Activated B cell treated with CpG ODN at 0.5 μM for 24 hours (primary cell): ENCODE measurements at places on chromosomes 3 and 15.

GRCh38 chr3:181753391-181753790 is 41.7 kb downstream of the SOX2 start:
- no peak overlapping the region for H3K4me3 ChIP-seq
- DNase-seq: no peak
- H3K27ac ChIP-seq: no peak overlapping the region

- H3K27ac ChIP-seq: no peak overlapping the region
- no peaks in the 10 kb centered on the region for H3K4me1 ChIP-seq
- H3K36me3 ChIP-seq: no peaks in the 10 kb centered on the region
Measured at GRCh38 chr15:89450076-89451006, 46.0 kb downstream of the RHCG start.

GRCh38 chr3:28103861-28104260 is 137.6 kb upstream of the CMC1 start:
- no peak overlapping the region for H3K27ac ChIP-seq
- H3K27me3 ChIP-seq: peaks cover 2% of the 10 kb centered on the region
- no peak for DNase-seq
- H3K36me3 ChIP-seq: no peaks in the 10 kb centered on the region

GRCh38 chr3:52099001-52099401 is 42.6 kb upstream of the DUSP7 start:
- no peaks in the 10 kb centered on the region for H3K4me1 ChIP-seq
- H3K36me3 ChIP-seq: peaks cover 2% of the 10 kb centered on the region
- H3K4me3 ChIP-seq: no peak overlapping the region
- no peak for DNase-seq

DNA sequence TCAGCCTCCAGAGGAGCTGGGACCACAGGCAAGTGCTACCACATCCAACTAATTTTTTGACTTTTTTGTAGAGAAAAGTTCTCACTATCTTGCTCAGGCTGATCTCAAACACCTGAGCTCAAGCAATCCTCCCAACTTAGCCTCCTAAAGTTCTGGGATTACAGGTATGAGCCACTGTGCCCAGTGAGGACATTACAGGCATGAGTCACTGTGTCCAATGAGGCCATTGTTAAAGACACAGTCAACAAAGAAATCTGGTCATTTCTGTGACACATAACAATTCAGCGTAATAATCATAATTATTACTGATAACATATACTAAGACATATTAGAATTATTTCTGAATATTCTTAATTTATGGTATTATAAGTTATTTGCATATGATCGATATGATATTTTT is 463.4 kb upstream of the NDN start:
- DNase-seq: no peak
- H3K27me3 ChIP-seq: no peaks in the 10 kb centered on the region
- no peaks in the 10 kb centered on the region for H3K4me1 ChIP-seq
- H3K36me3 ChIP-seq: no peaks in the 10 kb centered on the region
- H3K4me3 ChIP-seq: no peak overlapping the region
- H3K27ac ChIP-seq: no peak overlapping the region

- H3K4me3 ChIP-seq: no peak overlapping the region
- peak overlapping the region; percentile 59 for H3K27ac ChIP-seq
- no peak for DNase-seq
- peaks cover 71% of the 10 kb centered on the region for H3K4me1 ChIP-seq
- H3K27me3 ChIP-seq: no peaks in the 10 kb centered on the region
- H3K36me3 ChIP-seq: peaks cover 14% of the 10 kb centered on the region
Measured at GRCh38 chr3:133570937-133571320, 2.6 kb upstream of the CDV3 start.

DNA sequence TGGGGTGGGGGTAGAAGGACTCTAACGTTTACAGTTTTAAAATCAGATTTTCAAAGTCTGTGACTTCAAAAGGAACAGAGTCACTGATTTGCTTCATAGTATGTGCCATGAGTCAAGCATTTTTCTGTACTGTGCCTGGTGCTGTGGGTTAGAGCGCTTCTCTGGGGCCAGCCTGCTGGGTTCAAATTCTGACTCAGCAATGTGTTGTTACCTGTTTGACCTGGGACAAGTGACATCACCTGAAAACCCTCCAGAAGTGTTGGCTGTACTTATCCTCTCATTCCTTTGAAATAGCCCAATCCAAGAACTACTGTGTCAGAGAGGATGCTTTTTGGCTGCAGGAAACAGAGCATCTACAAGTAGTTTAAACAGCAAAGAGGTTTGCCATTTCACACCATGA is 101.7 kb downstream of the LSM3 start:
- no peaks in the 10 kb centered on the region for H3K4me1 ChIP-seq
- H3K27me3 ChIP-seq: peaks cover 13% of the 10 kb centered on the region
- H3K4me3 ChIP-seq: no peak overlapping the region
- H3K36me3 ChIP-seq: no peaks in the 10 kb centered on the region

DNA sequence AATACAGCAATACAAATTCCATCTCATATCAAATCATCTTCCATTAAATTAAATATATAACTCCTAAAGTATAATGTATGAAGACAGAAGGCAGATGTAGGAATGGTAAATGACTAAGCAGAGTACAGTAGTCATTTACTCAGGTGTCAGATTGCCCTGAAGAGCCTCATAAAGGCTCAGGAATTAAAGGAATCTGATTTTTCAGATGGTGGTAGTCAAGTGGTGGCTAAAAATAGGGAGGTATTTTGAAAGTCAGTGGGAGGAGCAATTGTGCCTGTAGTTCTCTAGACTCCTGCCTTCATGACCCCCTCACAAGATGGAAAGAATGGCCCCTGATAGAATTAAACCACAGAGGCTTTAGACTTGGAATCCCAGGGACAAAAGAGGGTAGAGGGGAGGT is 142.7 kb upstream of the SYNPR start:
- DNase-seq: no peak
- H3K4me3 ChIP-seq: no peak overlapping the region
- no peaks in the 10 kb centered on the region for H3K36me3 ChIP-seq
- no peaks in the 10 kb centered on the region for H3K4me1 ChIP-seq
- H3K27ac ChIP-seq: no peak overlapping the region
- H3K27me3 ChIP-seq: no peaks in the 10 kb centered on the region

DNA sequence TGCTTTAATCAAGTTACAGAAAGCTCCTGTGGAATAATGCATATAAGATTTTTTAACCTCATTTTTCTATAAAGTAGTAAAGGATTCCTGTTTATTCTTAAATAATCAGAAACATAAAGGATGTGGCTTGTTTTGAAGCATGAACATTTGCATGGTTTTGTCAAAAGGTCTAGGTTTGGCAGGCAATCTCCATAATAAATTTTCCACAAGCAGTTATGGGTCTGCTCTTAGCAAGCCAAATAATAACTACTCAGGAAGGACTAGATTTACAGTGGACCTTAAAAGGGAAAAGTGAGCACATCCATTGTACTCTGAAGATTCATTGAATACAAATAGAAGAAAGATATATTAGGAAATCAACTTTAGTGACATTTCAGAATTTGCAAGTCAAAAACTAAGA is 407.3 kb upstream of the CBLB start:
- H3K36me3 ChIP-seq: no peaks in the 10 kb centered on the region
- no peak overlapping the region for H3K27ac ChIP-seq
- peaks cover 26% of the 10 kb centered on the region for H3K4me1 ChIP-seq

- no peaks in the 10 kb centered on the region for H3K27me3 ChIP-seq
Measured at GRCh38 chr3:57911593-57911992, 96.6 kb upstream of the FLNB start.

DNA sequence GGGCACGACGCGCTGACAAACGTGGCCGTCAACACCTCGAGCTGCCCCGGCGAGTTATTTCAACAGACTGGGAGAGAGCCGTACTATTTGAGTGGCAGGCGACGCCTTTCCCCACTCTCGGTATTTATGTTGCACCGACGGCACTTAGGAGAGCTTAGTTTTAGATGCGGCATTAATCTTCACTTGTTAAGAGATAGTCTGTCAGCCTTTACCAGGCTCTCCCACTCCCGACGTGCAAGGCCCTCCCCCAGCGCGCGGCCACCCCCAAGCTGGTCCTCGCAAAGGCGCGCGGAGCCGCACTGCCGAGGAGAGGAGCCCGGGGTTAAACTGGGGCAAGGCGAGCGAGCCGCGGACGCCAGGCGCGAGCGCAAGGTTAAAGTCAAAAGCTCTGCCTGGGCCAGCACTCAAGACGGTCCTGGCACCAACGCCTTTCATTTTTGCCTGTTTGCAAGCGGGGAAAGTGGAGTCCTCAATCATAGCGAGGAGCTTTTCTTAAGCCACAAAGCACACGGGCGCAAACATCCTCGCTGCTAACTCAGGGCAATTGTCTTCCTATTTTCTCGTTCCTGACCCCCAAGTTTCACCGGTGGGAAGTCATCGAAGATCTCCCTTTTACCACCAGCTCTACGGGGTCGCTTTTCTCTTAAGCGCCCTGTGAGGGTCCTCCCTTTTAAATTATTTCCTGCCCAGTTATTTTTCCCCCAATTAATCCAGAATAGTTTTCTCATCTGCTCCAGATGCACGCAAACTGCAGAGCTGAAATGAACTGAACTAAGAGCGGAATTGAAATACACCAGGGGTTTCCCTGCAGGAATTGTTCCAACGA is 86.6 kb downstream of the NR2F2 start:
- no peaks in the 10 kb centered on the region for H3K36me3 ChIP-seq
- H3K4me3 ChIP-seq: no peak overlapping the region
- H3K4me1 ChIP-seq: no peaks in the 10 kb centered on the region

- DNase-seq: no peak
- H3K36me3 ChIP-seq: peaks cover 56% of the 10 kb centered on the region
- H3K27ac ChIP-seq: no peak overlapping the region
- H3K4me3 ChIP-seq: no peak overlapping the region
- H3K4me1 ChIP-seq: peaks cover 41% of the 10 kb centered on the region
Measured at GRCh38 chr3:47015151-47015550, 35.7 kb downstream of the NBEAL2 start.

DNA sequence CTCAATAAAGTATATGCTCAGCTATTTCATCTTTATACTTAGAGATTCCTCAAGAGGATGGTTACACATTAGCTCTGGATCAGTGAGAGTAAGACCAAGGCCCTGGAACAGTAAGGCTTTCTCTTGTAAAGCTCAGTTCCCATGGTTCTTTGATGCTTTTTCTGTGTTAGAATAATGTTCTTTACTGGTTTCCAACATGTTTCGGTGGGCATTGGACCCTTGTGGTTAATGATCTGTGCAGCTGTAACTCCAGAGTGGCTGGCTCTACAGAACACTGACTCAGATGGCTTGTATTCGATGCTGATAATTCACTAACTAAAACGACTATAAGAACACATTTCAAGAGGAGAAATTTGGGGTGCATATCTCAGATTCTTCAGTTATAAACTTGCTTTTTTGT is 114.7 kb downstream of the AKAP13 start:
- H3K4me3 ChIP-seq: no peak overlapping the region
- no peak for DNase-seq
- no peaks in the 10 kb centered on the region for H3K27me3 ChIP-seq

GRCh38 chr3:115836944-115837343 is 213.6 kb downstream of the GAP43 start:
- no peak overlapping the region for H3K27ac ChIP-seq
- H3K36me3 ChIP-seq: no peaks in the 10 kb centered on the region
- no peak overlapping the region for H3K4me3 ChIP-seq

GRCh38 chr3:38283810-38284755 is 2.0 kb downstream of the SLC22A14 start:
- H3K4me1 ChIP-seq: no peaks in the 10 kb centered on the region
- no peaks in the 10 kb centered on the region for H3K36me3 ChIP-seq
- DNase-seq: no peak
- H3K27ac ChIP-seq: no peak overlapping the region
- no peaks in the 10 kb centered on the region for H3K27me3 ChIP-seq

DNA sequence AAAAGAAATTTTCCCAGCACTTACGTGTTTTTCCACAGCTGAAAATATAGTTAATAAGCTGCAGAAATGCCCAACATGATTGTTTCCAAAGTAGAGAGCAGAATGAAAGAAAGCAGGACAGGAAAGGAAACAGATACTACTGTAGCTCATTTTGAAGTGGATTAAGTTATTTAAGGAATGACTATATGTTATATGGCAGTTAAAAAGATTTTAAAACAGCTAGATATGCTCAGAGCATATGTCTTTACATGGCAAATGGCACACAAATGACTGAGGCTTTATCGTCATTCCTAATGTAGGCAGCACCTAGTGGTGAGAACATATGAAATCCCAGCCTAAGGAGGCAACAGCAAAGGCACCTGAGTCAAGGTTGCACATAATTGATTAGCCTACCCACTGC is 106.6 kb upstream of the SEMA6D start:
- H3K36me3 ChIP-seq: no peaks in the 10 kb centered on the region
- no peaks in the 10 kb centered on the region for H3K27me3 ChIP-seq
- no peak for DNase-seq
- no peak overlapping the region for H3K4me3 ChIP-seq
- H3K27ac ChIP-seq: no peak overlapping the region

DNA sequence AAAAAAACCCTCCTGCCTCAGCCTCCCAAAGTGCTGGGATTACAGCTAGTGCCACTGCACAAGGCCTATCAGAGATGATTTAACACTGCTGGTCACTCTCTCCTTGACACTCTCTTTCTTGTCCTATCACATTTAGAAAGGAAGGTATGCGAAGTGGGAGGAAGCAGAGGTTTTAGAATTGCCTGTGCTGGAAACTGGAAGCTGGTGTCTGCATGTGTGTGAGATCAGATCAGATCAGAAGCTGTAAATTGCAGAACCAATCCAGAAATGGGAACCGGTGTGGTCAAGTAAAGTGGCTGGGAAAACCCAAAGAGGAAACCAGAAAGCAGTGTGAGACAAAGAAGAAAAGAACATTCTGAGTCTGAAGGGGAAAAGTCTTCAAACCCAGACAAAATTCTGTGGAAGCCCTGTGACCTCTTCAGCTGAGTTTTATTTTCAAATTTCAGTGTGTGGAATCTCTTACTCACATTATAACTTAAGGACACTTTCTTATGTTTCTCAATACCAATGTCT is 2.8 kb downstream of the EFHB start:
- H3K4me1 ChIP-seq: peaks cover 17% of the 10 kb centered on the region
- no peak for DNase-seq
- peaks cover 5% of the 10 kb centered on the region for H3K27me3 ChIP-seq
- peak overlapping the region; percentile 9 for H3K4me3 ChIP-seq
- no peaks in the 10 kb centered on the region for H3K36me3 ChIP-seq

DNA sequence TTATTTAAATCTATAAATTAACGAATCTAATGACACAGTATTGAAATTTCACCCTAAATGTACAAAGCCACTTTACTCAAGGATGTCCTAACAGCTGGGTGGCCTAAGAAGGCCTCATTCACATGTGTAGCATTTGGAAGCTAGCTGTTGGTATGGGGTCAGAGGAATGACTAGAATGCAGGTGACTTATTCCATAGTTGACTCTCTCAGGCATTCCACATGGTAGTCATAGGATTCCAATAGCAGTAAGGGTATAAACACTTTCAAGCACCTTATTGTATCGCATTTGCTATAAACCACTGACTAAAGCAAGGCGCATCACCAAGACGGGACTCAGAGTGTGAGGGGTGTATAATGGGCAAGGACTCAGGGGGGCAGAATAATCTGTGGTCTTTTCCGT is 294.8 kb upstream of the EPHA3 start:
- no peaks in the 10 kb centered on the region for H3K4me1 ChIP-seq
- no peaks in the 10 kb centered on the region for H3K27me3 ChIP-seq
- H3K36me3 ChIP-seq: no peaks in the 10 kb centered on the region
- no peak overlapping the region for H3K4me3 ChIP-seq

DNA sequence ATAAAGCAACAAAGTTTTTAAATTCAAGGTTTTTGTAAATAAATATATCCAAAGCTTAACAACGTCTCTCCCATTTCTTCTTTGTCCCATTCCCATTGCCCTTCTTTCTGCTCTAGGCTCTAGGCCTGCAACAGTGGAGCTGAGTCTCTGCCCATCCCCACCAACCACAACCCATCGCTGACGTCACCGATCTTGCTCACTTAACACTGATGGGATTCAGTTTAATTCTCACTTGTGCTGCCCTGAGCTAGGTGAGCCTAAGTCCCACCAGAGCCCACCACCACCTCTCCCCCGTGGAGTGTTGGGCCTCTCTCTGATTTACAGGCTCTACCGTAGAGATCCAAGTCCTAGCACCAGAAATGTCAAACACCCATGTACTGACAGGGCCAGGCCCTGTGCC is 61.3 kb upstream of the RAB6B start:
- H3K4me1 ChIP-seq: no peaks in the 10 kb centered on the region
- no peak overlapping the region for H3K27ac ChIP-seq
- H3K4me3 ChIP-seq: no peak overlapping the region
- peaks cover 3% of the 10 kb centered on the region for H3K27me3 ChIP-seq
- no peaks in the 10 kb centered on the region for H3K36me3 ChIP-seq
